ENCODE measurements at places on chromosomes 7 and 10.

DNA sequence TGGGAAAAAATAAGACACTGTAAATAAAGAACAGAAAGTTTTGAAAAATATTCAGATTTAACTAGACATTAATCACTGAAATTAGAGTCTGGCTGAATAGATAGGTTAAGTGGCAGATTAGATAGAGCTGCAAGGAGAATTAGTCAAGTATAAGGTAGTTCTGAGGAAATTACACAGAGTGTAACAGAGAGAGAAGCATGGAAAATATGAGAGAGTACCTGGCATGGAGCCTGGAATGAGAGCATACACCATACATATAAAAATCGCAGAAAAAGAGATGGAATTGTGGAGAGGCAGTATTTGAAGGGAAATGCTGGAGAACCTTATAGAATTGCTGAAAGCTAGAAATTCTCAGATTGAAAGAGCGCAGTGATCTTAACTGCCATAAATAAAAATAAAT is 46.9 kb downstream of the ZNRF2 start:
- no peak for DNase-seq

DNA sequence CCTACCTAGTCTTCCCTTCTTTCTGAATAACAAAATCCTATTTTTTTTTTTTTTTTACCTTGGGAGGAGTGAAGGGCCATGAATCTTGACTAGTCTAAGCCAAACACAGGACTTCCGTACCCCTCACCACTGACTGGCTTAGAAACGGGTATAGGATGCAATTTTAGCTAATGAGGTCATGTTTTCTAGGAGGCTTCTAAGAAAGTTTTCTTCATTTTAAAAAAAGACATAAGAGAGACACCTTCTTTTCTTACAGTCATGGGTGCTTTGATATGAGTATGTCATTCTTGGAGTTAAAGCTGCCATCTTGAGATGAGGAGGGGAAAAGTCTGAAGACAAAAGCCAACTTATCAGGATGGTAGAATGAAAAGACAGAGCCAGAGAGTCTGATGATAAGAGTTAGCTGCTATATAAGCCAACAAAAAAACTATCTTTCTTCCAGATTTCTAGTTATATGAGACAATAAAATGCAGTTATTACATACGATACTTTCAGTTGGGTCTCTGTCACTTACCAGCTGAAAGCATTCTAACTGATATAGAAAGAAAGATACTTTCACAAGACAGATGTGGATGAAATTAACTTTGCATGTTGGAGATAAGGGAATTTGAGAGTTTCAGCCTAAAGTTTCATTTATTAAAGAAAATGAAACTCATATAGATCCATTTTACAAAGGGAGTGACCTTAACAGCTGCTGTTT is 34.0 kb downstream of the ZNF438 start:
- DNase-seq, result no peak

DNA sequence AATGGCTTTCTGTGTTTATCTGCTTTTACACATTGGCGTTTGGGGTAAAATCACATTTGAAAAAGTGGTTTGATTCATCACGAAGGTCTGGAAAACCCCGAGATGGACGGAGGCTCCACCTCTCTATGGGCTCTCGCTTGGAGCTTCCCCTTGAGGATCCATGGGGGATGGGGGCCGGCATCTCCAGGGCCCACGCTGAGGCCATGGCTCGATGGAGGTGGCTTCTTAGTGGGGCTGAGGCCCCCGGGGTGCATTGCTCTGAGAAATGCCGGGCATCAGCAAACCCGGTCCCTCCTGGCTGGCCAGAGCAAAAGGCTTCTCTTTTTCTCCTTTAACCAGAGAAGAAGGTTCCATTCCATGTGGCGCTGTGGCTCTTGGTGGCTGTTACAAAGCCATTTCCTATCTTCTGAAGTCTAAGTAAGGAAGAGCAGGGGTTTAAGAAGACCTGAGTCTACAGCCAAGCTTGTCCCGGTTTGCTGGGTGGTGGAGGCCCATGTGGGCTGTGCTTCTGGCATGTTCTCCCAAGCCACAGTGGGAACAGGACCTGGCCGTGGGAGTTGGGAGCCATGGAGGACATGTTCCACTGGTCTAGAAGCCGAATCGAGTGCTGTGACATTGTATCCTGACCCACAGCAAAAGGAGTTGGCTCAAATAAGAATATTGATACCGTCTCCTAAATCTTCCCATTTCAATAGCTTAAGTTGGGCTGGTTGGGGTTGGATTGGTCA is 243.5 kb upstream of the PITRM1 start:
- no peak for DNase-seq

- no peak for DNase-seq
Observed at GRCh38 chr10:131703941-131704340, 196.9 kb upstream of the PPP2R2D start.

DNA sequence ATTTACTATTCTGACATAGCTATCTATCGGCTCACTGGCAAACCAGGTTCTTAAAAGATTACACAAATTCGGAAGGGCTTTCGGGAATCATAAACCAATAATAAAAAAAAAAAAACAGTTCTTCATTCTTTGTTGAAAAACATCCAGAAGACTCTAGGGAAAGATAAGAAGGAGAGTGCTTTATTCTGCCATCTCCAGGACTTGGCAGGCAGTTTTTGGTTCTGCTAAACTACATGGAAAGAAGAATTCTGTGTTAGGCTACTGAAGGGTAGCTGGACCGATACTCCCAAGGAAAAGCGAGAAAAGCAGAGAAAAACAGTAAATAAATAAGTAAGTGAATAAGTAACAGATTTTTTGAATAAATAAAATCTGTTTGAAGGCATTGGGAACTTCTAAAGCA is 423.5 kb upstream of the KLF6 start:
- DNase-seq, result no peak

DNA sequence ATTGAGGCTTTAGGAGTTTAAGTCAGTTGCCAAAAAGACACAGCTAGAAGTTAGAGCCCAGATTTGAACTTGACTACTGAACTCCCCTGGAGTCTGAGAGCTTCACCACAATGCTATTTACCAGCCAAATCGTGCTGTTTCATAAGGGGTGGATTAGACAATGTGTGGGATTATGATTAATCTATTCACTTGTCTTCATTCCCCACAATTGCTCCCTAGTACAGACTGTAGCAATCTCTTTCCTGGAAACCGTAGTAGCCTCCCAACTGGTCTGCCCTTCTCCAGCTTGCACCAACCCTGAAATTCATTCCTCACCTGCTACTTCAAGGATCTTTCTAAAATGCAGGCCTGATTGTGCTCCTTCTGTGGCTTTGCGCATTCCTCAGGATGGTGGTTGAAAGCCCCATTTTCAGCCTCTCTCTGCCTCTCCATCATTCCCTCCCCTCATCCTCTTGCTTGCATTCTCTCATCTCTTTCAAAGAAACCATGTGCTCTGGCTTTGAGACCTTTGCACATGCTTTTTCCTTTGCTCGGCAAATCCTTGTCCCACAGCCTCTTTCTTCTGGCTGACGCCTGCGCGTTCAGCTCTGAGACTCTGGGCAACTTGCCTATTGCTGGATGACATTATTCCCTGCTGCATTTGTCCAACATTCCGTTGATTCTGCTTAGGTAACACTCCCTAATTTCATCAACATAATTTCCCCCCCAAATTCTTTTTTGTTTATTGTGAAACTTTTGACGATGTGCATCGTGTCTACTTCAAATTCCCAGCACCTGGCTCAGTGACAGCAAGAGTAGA is 145.1 kb downstream of the ADRA2A start:
- no peak for DNase-seq

DNA sequence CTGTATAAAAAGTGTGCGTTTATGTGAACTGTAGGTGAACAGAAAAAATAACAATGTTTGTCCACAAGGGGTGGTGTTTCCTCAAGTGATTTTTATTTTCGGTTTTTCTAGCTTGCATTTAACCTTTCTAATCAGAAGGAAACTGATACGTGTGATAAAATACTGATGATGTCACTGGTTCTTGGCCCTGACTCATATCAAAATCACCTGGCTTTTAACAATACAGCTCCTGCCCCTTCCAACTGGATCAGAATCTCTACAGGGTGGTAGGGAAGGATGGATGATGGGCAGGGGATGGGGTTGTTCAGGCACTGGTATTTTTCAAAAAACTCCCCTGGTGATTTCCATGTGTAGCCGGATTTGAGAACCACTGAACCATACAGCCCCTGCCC is 10.9 kb downstream of the NPFFR1 start:
- no peak for DNase-seq

DNA sequence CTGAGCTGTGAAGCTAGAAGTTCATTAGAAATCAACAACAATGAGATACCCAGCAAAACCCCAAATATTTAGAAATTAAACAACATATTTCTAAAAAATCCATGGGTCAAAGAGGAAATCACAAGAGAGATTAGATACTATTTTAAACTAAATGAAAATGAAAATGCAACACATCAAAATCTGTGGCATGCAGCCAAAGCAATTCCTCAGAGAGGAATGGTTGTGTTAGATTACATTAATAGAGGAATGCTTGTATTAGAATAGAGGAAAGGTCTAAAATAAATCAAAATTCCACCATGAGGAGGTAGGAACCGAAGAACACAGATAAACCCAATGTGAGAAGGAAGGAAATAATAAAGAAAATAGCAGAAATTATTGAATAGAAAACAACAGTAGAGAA is 642.1 kb upstream of the GALNT17 start:
- DNase-seq, result no peak

- DNase-seq, result no peak
Observed at GRCh38 chr10:11658801-11659368, 47.4 kb upstream of the USP6NL start.

GRCh38 chr7:36604806-36605205 is 119.5 kb downstream of the AOAH start:
- no peak for DNase-seq

DNA sequence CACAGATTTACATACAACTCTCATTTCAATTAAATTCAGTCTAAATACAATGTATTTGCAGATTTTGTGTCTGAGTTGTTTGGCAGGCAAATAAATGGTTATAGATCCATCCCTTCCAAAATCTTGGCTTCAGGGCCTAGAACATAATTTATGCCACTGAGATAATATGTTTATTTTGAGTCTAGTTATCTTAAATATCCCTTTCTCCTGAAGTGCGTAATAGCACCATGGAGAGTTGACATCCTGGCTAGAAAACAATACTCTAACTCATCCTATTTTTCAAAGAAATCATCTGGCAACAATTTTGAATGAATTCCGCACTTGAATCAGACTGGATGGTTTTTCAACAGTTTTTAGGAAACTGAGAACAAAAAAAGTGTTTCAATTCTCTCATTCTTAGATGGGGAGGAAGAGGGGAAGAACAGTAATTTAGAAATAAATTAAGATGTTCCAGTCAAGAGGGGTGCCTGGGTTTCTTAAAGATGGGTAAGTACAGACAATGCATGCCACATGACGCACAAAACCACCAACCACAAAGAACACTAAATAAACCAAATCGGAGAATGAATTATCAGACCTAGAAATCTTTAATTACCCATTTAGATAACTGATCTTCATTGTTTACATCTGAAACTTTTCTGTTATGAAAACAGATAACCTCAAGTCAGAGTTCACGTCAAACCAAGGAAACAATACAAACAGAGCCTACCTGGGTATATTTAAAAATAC is 228.7 kb upstream of the PTN start:
- DNase-seq, result no peak

DNA sequence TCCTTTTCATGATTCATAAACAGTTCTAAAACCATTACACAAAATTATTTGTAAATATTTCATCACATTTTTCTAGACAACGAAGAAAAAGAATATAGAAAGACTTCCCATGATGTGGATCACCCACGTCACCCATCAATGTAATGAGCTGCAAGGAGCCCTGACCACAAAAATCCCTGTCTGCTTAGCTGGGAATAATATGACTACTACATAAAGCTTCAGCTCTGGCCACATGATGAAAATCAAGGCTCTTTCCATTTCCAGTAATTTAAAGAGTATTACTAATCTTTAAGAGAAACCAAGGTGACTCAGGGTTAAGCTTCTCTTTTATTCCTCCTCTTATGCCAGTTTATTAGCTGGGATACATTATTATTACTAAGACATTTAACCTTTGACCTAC is 180.8 kb upstream of the CACNA2D1 start:
- DNase-seq, result no peak

DNA sequence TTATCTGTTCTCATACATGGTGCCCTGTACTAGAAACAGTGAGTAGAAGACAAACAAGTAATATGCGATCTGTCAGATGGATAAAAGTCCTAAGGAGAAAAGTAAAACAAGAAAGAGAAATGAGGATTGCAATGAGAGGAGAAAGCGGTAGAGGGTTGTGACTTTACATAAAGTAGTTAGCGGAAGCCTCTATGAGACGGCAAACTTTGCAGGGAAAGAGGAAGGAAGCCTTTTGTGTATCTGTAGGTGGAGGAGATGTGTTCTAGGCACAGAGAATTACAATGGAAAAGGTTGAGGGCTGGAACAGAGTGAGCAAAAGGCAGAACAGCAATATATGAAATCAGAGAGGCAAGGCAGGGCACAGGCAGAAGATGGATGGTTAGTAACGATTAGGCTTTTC is 150.4 kb upstream of the SEMA3E start:
- DNase-seq, result no peak

DNA sequence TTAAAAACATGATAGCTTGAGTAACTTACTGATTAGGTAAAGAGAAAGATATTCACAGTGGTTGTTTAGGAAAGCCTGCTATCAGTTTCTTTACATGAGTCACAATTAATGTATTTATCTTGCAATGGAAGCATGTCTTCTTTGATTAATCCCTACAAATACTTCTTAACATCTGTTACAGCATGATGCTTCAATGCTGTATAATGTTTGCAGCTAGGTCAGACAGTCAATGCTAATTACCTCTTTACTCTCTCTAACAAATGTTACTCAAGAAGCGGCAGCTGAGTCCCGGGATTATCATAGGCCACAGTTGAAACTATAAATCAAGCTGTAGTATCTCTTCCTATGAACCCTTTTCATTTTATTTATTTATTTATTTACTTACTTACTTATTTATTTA is 33.2 kb downstream of the ACBD5 start:
- DNase-seq, result no peak

DNA sequence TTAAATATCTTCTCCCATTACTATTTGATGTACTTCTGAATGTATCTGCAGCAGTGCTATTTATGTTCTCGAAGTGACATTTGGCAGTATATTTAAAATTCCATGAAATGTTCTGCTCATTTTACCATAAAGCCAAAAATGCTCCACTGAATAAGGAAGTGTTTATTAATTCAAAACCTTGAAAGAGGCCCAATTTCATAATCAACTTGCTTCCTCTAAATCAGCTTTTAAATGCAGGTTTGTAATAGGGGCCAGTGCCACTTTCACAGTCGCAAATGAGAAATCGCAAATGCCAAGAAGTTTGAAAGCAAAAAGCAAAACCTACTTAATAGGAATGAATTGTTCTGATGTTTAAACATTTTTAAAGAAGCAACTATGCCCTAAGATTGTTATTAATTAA is 11.4 kb downstream of the NHLRC2 start:
- no peak for DNase-seq

DNA sequence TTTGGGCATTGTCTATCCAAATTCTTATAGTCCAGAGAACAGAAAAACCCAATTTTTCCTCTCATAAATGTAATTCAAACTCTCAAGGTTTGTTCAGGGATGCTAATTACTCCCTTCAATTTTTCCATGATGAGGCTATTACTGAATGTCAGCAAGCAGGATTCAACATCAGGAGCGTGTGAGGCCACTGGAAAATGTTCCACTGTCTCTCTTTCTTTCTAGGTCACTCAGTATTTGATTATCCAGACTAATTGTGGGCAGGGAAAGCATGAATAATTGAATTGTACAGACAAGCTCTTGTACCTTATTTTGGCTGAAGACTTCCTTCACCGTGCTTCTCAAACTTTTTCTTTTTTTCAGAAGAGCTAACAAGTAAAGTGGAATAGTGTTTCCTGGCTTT is 30.7 kb downstream of the THNSL1 start:
- DNase-seq, result no peak
